ENCODE measurements at places on chromosomes 6 and 20.
A peak's percentile ranks its signal among the peaks of the same experiment; 100 is the strongest.

DNA sequence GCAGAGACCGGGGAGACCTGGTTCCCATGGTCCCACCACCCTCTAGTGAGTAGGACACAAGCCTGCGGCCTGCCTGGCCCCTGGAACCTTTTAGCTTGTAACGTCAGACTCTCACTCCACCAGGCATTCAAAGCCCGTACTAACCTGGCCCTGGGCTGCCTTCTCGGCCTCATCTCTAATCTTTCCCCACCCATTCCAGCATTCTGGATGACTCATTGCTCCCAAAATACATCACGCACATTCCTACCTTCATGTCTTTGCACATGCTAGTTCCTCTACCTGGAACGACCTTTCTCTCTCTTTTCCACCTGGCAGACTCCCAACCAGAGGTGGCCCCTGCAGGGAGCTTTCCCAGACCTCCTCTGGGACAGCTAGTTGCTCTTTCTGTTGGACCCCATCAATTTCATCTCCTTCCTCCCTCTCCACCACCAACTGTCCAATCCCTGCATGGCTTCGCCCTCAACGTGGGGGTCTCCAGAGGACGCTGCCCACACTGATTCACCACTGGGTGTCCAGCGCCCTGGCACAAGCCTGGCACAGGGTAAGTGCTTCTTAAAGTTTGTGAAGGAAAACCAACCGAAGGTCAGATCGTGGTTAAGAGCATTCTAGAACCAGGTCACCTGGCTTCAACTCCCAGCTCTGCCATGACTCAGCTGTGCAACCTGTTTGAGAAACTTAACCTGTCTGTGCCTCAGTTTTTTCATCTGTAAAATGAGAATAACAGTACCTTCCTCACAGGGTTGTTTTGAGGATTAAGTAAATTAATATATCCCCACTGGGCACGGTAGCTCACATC is 35.2 kb downstream of the JPH2 start:
- no peak for DNase-seq

DNA sequence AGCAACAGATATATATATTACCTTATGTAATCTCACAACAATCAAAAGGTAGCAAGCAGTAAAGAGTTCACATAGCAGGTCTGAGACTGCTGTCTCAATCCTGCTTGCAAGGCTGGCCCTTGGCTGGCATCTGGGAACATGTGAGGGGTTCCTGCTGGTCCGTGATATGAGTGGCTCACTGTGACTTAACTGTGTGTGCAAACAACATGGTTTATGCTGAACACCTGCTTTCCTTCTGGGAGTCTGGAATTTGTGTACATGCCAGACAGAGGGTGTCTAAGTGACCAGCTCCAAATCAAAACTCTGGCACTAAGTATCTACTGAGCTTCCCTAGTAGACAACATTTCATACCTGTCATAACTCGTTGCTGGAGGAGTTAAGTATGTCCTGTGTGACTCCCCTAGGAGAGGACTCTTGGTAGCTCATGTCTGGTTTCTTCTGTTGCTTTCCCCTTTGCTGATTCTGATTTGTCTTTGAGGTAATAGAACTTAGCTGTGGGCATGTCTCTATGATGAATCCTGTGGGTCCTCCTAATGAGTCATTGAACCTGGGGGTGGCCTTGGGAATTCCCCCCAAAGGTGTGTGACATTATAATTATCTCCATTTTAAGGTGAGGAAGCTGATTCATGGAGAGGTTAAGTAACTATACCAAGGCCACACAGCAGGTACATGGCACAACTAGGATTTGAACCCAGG is 131.6 kb upstream of the NEDD9 start:
- no peak for DNase-seq

DNA sequence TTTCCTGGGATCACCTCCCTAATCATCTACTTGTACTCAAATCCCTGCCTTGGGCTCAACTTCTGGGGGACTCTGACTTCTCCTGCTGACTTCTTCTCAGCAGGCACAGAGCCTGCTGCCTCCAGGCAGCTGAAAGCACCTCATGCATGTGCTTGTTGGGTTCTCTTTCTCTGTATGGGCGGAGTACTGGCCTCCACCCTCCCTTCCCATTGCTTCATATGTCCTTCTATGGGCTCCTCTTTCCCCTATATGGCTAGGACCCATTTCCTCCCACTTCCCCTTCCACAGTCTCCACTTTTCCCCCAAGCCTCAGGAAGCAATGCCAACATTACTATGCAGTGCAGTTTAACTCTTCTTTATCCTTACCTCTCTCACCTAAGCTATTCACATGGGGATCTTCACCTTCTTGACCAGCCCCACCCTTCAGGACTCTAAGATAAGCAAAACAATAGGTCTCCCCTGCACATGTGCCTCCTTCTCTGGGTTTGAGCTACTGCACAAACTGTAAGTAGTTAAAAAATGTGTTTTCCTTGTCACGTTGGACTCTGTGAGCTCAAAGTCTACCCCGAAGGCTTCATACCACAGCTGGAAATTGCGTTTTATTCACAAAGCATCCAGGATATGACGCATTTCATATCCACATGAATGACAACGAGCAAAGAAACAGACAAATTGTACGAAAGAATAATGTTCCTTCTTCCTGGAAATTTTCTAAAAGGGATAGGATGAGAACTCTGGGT is 93.7 kb downstream of the CDS2 start:
- no peak for DNase-seq

GRCh38 chr6:90596967-90597539 is 10.2 kb upstream of the MAP3K7 start:
- no peak for DNase-seq

- DNase-seq: peak; percentile 59
Observed at GRCh38 chr20:22921595-22922421, 113.3 kb upstream of the SSTR4 start.

GRCh38 chr20:52201395-52201794 is 9.8 kb upstream of the ZFP64 start:
- no peak for DNase-seq

GRCh38 chr6:162798546-162799266 is 70.9 kb downstream of the PACRG start:
- no peak for DNase-seq

- DNase-seq: peak; percentile 84
Observed at GRCh38 chr20:4108495-4109306, 93.3 kb upstream of the RNF24 start.

- no peak for DNase-seq
Observed at GRCh38 chr20:19789446-19789845, 31.4 kb downstream of the RIN2 start.

DNA sequence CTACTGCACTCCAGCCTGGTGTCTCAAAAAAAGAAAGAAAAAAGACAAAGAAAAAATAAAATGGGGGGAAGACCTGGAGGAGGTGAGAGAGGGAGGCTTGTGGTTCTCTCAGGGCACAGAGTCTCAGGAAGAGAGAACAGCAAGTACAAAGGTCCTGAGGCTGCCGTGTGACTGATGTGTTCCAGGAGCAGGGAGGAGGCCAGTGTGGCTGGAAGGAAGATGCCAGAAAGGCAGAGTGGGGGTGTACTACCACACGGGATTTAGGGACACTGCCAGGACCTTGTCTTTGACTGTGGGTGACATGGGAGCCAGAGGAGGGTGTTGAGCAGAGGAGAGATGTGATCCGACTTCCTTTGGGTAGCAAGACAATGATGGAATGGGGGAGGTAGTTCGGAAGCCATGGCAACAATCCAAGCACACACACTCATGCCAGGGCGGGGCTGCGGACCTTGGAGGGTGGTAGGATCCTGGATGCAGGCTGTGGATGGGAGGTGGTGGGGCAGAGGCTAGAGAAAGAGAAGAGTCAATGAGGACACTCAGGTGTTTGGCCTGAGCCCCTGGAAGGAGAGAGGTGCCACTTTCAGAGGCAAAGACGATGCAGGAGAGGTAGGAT is 136.4 kb upstream of the PTPN1 start:
- no peak for DNase-seq

DNA sequence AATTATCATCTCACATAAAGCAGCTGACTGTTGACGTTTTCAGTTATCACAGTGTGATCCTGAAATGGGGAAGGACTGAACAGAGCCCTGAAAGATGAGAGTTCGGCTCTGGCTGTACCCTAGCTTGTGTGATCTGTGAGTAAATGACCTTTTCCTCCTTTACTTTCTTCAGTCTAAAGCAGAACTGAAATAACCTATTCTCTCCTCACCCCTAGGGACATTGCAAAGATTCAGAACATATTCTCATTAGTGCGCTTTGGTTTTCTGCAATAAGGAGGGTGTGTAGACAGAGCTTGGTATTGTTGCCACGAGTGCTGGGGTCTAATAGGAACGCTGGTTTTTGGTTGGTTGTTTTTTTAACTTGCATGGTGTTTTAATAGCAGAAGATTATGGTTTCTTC is 16.7 kb downstream of the FARS2 start:
- no peak for DNase-seq

- DNase-seq: no peak
Observed at GRCh38 chr20:25160467-25160866, 35.0 kb upstream of the ENTPD6 start.

- DNase-seq: no peak
Observed at GRCh38 chr6:16540804-16541752, 220.2 kb downstream of the ATXN1 start.

DNA sequence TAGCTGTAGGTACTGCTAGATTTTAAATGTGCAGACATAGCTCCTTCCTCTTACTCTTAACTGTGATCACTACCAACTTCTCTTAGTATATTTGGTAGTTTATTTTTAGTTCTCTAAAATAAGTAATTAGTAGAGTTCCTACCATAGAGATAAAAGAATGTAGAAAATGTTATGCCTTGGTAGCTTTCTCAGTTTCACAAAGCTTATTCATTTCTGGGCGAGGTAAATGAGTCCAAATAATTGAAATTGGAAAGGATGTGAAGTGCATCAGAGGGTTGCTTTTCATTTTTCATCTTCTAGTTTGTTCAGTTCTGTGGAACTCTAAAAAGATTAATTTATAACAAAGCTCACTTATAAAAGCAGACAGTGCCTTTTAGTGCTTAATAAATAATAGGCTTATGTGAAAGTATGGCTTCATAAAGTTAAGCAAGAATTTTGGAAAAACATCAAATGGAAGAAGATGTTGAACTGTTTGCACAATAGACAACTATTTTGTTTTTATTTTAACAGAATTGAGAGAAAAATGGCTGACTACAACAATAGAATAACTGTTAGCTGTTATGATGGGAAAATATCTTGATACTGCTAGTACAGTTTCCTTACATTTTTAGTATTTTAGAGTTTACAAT is 303.7 kb downstream of the UTRN start:
- DNase-seq: no peak

GRCh38 chr6:20778459-20778858 is 244.2 kb downstream of the CDKAL1 start:
- DNase-seq: no peak

DNA sequence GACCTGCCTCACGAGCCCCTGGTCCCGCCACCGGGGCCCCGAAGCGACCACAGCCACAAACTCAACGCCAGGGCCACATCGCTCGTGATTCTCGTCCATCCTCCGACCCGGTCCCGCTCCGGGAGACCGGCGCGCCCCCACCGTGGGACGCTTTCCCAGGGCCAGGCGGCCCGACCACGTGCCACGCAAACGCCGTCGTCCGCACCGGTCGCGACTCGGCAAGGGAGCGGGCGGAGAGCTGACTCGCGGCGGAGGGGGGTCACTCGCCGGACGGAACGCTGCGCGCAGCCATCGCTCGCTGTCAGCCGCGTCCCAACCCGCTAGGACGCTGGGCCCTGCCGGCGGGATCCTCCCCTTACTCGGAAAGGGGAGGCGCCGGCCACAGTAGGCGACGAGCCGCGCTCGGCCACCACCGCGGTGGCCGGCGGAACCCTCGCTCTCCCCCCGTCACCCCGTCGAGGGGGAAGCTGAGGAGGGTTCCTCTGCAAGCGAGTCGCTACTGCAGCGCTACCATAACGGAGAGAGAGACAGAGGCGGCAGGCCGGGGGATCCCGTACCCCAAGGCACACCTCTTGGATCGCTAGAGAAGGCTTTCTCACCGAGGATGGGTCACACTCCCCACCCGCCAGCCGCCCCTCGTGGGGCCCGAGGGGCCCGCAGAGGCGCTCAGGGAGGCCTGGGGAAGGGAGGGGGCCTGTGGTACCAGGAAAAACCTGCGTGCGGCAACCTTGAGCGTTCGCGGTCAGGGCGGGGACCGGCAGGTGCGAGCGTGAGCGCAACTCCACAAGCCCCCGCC is 511.8 kb upstream of the ZNF337 start:
- no peak for DNase-seq

DNA sequence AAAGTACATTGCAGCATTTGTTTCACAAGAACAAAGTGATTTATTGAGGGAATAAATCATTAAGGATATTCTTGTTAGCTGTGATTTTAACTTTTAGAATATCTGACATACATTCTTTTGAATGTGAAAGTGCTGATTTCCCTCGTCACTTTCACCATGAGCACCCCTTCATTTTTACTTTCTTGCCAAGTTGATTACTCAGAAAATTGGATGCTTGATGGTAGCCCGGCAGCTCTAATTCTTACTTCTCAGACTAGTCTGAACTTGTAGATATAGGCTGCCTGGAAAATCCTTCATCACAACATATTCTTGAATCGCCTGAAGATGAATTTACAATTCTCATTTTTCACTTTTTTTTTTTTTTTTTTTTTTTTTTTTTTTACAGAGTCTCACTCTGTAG is 147.1 kb upstream of the SMLR1 start:
- peak; percentile 37 for DNase-seq

DNA sequence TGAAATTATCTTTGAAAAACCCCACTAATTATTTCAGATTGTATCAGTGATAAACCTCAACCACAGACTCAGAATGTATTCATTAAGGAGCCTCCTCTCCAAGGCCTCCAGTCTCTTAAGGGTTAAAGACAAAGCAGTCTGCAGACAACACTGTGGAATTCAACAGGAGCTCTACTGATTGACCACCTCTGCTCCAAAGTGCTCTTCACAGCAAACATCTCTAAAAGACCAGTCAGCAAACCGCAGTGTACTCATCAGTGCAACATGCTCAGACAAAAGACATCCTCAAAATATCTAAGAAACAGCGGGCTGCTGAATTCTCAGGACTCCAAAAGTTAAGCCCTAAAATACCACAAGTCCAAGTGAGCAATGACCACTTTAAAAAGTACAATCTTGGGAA is 42.0 kb downstream of the UQCC1 start:
- DNase-seq: peak; percentile 88

DNA sequence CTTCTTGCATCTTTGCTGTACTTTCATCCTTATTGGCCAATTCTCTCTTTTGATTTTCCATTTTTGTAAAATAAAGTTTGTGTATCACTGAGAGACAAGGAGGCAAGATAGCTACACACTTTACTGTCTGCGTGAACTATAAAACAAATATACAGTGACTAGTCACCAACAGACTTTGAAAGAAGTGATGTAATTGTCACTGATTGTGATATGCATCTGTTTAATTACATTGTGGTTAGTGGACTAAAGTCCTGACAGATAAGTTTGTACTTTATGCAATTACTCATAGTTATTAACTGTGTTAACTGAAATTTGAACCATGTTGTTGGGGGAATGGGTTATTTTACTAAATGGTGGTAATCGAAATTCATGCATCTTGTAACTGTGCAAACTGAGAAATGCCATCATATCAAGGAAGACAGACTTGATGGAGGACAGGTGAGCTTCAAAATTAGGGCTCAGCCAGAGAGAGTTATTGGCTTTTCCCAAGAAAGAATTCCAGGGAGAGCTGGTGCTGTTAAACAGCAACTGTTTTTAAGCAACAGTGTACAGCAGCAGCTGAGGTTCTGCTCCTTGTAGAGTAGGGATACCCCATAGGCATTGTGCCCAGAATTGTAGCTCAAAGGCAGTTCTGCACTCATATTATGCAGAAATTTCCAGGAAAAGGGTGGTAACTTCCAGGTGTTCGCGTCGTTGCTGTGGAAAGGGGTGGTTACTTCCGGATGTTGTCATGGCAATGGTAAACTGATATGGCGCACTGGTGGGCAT is 62.9 kb downstream of the EFHC1 start:
- peak; percentile 31 for DNase-seq

GRCh38 chr6:168045141-168045691 is 33.8 kb downstream of the FRMD1 start:
- no peak for DNase-seq

All from iris pigment epithelial cell (primary cell).